ENCODE measurements at places on chromosomes 7 and 10.
A peak's percentile ranks its signal among the peaks of the same experiment; 100 is the strongest.

DNA sequence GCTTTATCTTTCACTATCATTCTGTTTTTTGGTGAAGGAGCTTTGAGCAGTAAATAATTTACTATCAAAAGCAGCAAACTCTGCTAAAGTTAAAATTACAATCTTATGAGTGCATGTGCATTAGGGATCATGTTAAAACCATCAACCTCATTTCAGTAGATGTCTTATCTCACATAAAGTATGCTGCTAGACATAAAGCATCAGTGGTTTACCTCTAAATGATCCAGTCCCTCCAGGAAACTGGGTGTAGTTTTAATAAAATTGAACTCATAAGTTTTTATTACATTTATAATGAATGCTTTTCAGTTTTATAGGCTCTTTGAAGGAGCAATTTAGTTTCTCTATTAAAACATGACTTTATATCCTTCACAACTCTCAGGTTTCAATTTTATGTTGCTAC lies 108.7 kb downstream of the LRRN3 start:
- peak; percentile 4 for DNase-seq

- no peak for DNase-seq
Observed at GRCh38 chr10:71632896-71633600, 86.5 kb downstream of the C10orf105 start.

GRCh38 chr10:28077889-28078288 lies 79.0 kb upstream of the ODAD2 start:
- DNase-seq: peak; percentile 70

GRCh38 chr7:131911112-131911511 lies 354.7 kb upstream of the PODXL start:
- DNase-seq: no peak
